ENCODE measurements at places on chromosomes 6 and 20.

DNA sequence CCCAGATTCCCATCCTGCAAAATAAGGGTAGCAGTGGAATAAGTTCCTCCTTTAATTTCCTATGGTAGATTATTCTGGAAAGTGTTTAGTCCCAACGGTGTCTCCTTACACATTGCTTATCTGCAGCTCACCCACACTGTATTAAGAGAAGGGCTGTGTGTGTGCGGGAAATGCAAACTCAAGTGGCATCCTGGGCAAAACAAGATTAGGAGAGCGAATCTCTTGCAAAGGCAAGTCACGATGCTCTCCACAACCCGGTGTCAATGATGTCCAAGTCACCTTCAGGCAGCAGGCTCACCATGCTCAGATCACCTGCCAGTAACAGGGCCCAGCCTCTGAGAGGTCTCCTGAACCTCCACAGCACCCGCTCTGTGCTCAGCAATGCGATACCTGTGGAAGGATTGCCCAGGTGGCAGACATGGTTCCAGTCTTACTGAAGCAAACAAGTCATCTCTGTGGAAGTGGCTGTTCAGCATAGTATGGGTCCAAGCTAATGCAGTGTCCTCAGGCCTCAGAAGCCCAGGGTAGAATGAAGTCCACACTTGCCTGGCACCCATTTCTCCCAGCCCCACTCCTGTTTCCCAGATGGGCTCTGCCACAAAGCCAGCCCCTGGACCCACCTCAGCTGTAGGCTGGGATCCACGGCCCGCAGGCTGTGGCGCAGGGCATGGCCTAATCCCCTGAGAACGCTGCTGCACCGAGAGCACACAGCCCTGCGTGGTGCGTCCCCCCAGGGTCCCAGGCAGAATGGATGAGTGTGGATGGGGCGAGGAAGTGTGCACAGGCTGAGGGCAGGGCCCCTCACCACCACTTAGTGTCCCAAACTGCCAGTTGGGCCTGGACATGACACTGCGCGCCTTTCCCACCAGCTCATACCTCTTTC is 101.2 kb downstream of the PXDC1 start:
- no peak for ATAC-seq

- ATAC-seq = no peak
These were observed 402.5 kb downstream of the PREX1 start for GRCh38 chr20:48425321-48425720.

GRCh38 chr6:158660333-158660754 is 10.5 kb downstream of the SYTL3 start:
- peak; percentile 51 for ATAC-seq

DNA sequence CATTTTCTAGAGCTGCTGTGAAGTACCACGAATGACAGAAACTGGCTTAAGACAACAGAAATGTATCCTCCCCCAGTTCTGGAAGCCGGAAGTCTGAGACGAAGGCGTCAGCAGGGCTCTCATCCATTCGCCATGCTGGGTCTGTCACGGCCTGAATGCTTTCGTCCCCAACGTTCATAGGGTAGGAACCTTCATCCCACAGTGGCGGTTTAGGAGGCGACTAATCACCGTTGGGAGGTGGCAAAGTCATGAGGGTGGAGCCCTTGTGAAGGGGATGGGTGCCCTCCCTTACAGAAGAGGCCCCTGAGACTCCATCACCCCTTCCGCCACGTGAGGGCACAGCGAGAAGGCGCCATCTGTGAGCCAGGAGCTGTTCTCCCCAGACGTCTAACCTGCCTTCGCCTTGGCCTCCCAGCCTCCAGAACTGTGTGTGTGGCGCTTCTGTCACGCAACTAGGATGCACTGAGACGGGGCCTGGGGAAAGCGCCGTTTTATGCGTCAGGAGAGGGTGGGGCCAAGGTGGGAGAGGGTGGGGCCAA is 250.3 kb downstream of the TTLL2 start:
- ATAC-seq = no peak

DNA sequence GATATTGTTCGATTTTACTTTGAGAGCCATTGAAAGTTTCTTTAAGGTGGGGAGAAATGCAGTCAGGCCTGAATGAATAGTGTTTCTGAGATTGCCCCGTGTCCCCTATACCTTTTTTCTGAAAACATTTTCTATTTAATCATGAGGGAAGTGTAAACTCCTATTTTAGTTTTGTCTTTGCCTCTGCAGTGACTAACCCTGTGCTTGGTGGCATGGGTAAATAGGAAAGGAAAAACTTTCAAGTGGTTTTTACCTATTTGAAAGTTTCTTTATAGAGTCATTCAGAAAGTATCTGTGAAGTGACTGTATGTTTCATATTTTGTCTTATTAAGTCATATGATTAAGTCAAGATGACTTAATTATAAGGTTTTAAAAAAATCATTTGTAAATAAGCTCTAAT is 14.5 kb downstream of the SNRNP48 start:
- peak; percentile 99 for ATAC-seq

- peak; percentile 31 for ATAC-seq
These were observed 131.9 kb upstream of the BTN3A2 start for GRCh38 chr6:26232940-26233648.

DNA sequence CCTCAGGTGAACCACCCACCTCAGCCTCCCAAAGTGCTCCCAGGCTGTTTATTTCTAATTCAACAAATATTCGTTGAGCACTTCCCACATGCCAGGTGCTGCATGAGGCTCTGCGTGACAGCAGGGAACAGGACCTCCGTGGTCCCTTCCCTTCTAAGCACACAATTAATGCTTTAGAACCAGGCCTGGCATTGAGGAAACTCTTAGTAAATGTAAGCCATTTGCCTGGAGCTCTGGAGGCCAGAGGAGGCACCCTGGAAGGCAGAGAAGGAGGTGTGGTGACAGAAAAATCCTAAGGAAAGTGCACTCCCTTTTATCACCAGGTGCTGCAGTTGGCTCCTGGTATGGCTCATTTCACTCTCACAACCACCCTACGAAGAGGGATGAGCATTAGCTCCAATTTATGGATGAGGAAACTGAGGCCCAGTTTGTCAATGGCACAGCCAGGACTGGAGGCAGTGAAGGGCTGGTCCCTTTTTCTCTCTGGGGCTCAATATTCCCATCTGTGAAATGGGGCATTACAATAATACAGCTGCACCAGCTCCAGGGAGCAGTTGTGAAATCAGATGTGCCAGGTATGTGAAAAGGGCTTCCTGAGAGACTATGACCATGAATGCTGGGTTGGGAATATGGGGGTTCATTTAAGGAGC is 8.1 kb upstream of the ID1 start:
- no peak for ATAC-seq
